ENCODE measurements at places on chromosomes 3 and 15.

DNA sequence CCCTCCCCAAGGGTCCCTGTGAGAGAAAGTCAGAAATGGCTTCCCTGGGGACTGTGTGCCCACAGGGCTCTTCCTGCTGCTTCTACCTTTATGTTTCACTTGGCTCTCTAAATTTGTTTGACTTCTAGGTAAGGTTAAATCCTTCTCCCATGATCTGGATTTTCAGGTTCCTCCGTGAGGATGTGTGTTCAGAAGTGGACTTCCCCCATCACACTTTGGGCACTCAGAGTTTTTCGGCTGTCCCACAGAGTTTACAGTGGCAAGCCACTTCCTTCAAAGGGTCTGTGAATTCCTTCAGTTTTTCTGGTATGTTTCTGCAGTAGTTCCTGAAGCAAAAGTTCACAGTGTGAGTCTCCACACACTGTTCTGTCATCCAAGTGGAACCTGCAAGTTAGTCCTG is 30.9 kb upstream of the RARB start:
- no peak for DNase-seq

DNA sequence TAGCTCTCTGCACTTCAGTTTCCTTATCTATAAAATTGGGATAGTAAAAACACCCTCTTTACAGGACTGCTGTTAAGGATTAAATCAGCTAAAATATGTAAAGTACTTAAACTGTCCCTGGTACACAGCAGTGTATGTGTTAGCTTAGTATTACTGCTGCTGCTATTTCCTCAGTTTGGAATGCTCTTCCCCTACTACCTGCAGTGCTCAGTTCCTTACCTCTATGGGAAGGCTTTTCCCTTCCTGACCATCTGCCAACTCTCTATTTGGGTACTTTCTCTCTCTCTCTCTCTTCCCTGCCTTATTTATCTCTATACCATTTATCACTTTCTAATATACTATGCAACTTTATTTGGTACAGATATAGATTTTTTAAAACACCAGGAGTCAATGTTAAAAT is 26.5 kb downstream of the KPNA4 start:
- DNase-seq, result no peak

- no peak for DNase-seq
Measured at GRCh38 chr15:74809242-74809641, 3.4 kb upstream of the LMAN1L start.

DNA sequence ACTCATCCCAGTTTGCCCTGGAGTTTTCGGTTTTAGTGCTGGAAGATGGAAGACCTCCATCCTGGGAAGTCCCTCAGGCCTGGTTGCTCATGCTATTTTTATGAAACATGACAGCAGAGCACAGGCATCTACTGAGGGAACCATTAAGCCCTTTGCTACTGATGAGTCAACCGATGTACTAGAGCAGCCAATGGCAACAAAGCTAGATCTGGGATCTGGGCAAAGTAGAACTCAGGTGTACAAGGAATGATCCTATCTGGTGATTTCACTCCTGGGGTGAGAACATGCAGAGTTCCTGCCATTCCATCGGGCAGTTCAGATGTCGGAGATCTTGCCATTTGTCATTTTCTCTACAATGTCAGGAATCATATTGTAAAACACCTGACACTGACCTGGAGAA is 166.2 kb upstream of the NSMCE3 start:
- DNase-seq, result no peak

- DNase-seq, result no peak
Measured at GRCh38 chr15:51697163-51697562, 15.9 kb downstream of the SCG3 start.

DNA sequence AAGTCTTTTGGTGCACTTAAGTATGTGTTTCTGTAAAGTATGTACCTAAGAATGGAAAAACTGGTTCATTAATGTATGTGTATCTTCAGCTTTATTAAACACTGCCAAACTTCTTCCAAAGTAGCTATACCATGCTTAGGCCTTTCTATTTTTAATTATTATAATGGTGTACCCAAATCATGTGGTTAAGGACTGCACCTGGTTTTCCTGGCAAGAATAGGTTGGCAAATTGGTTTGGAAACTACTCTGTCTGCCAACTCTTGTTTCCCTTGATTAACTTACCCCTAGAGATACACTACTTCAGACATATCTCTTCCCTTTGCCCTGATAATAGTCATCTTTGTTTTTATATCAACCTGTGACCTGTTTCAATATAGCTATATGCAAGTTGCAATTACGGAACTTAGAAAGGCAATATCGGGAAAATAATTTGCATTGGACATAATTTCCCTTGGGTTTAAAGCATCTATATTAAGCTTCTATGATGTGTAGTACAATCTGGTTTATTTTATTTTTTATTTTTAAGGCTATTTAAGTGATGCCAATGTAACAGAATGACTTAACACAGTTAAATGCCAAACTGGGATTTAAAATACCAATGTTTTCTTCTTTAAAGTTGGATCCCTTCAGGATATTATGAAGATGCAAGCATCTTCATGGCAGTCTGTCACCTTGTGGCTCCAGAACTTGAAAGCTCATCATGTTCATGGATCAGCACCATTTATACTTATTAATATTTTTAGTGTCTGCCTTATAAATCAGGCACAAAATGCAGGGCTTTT is 40.6 kb upstream of the TMEM108 start:
- no peak for DNase-seq

- DNase-seq, result no peak
Measured at GRCh38 chr3:102026656-102027055, 177.3 kb downstream of the NFKBIZ start.

GRCh38 chr15:92009162-92009561 is 155.7 kb downstream of the SLCO3A1 start:
- no peak for DNase-seq

GRCh38 chr3:157487339-157487738 is 15.9 kb downstream of the VEPH1 start:
- DNase-seq, result no peak

GRCh38 chr3:42815826-42816225 is 6.6 kb downstream of the ACKR2 start:
- no peak for DNase-seq

DNA sequence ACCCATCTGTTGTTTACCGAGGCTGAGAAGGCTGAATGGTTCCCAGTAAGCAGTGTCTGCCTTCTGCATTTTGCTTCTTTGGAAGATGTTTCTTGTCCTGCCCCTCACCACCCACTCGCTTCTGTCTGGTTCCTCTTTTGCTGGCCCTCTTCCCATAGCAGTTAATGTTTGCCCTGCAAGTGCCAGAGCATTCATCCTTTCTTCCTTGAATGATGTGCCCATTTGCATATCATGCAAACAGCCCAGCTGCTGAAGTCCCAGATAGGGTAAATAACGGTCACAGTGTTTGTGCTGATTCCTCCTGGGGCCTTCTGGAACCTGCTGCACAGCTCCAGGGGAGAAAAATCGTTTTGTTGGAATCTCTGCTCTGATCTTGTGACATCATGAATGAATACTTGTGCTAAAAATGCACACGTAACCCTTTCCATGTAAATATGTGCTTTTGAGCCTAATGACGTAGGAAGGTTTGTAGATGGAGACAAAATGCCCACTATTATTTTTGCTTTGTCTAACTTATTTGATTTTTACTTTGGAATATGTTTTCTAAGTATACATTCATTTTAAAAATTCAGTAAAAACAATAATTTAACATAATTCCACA is 381.0 kb downstream of the SOX2 start:
- no peak for DNase-seq

DNA sequence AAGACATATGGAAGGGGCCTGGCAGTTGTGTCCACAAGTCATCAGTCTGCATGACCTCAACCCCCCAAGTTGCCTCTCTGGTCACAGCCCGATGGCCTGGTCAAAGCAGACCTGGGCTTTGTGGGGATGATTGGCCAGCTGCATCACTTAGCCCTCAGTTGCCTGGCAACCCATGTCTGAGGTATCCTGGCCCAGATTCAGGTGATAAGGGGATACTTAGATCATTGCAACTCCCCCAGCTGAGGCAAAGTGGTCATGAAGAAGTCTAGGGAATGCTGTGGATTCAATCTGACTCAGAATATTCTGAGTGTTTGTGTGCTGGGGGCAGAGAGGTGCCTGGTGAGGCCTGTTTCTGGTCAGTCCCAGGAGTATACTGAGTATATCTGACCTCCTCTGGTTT is 5.0 kb downstream of the GPR156 start:
- DNase-seq, result no peak

- DNase-seq, result no peak
Measured at GRCh38 chr3:128693696-128694095, 32.3 kb upstream of the RAB7A start.

GRCh38 chr3:194279701-194280360 is 71.3 kb downstream of the CPN2 start:
- DNase-seq, result no peak

DNA sequence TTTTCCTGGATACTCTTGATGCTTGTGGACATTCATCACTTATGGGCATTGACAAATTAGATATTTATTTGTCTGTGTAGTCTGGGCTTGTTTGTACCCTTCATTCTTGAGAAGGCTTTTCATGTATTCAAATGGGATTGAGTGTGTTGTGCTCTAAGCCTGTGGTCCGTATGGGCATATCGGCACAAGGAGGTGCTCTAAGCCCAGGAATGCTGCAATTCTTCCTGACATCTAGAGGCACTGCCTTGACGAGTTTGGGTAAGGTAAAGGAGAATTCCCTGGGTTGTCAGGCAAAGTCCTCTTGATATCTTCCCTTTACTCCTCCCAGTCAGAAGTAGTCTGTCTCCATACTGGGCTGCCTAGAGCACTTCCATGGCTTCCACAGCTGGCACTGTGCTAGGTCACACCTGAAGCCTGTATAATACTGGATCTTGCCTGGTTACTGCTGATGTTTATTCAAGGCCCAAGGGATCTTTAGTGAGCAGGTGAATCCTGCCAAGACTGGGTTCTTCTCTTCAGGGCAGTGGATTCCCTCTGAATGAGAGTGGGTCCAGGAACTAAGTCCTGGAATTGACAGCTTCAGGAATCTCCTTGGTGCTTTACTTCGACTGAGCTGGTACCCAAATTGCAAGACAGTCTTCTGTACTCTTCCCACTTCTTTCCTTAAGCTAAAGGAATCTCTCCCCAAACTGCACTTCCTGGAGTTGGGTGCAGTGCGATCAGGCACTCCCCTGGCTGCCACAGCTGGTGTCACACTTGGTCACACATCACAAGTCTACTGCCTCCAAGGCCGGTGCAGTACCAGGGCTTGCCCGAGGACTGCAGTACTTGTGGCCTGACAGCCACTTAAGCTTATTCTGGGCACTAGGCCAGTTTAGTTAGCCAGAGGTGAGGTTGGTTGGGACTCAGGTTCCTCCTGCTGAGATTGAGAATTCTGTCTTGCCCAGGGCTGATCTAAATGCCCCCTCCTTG is 46.0 kb downstream of the GALK2 start:
- DNase-seq, result no peak

DNA sequence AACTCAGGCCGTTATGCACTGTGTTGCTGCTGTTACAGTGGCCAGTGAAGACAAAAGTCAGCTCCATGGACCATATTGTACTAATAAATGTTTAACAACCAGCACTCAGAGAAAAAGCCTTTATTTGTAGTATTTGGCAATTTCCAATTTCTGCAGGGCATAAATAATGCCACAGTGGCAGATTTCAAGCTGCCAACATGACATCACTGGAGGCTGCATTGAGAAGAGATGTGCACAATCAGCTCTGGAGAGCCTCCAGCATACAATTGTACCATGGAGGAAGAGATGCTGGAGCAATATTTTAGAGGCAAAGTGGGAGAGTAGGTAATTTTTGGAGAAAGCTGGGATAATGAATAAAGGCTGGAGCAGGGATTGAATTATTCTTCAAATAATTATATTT is 9.7 kb upstream of the ALCAM start:
- DNase-seq, result no peak

- no peak for DNase-seq
Measured at GRCh38 chr15:39599871-39600270, 19.0 kb downstream of the THBS1 start.

- no peak for DNase-seq
Measured at GRCh38 chr3:145190761-145191160, 970.2 kb downstream of the PLOD2 start.

DNA sequence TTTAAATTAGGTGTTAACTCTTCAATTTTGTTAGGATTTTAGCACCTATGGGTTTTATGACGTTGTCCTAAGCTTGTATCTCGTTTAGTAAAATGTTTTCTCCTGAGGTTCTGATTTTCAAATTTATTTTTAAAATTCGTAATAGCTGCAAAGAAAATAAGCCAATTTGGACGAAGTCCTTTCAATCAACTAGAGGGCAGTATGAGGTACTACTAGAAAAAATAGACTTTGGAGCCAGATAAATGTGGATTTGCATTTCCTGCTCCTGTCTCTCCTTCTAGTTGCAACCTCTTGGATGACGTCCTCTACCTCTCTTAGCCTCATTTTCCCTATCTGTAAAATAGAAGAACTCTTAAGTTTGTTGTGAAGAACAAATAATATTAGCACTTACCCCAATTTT is 81.1 kb downstream of the SLTM start:
- DNase-seq, result no peak

DNA sequence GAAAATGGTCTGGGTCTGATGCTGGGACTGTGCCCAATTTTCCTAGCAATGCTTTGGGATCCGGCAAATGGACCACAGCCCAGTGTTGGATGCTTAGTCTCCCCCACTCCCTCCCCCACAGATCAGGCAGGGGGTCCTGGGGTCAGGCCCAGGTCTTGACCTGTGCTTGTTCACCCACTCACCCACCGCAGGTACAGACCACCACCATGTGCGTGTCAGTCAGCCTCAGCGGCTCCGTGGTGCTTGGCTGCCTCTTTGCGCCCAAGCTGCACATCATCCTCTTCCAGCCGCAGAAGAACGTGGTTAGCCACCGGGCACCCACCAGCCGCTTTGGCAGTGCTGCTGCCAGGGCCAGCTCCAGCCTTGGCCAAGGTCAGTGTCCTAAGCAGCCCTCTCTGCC is 10.6 kb downstream of the GRM2 start:
- DNase-seq, result no peak

- no peak for DNase-seq
Measured at GRCh38 chr15:25710184-25710583, 152.9 kb downstream of the ATP10A start.

- no peak for DNase-seq
Measured at GRCh38 chr3:97235179-97235578, 420.8 kb downstream of the EPHA6 start.

GRCh38 chr3:149437286-149437685 is 37.2 kb upstream of the TM4SF4 start:
- DNase-seq, result no peak

DNA sequence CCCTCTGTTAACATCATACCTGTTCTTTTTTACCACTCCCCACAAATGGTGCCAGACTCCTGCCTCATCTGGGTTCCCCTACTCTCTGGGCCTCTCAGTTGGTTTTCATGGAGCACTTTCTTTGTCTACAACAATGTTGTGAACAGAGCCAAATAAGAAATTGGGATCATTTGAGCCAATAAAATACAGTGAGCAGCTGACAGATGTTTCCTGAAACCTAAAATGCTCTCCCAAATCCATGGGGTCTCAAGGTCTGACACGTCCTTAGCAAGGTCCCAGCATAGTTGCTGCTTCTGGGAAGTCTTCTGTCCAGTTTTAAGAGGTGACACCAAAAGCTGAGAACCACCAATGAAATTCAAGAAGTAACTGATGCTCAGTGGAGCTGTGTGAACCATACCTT is 1.7 kb downstream of the NMNAT3 start:
- no peak for DNase-seq

Measured in NCI-H460 (cell line).